Pulmonary artery endothelial cell (primary cell): ENCODE measurements at places on chromosomes 16 and 17. TPM values are rescaled to one million over a fixed set of nuclear protein-coding genes. Genes with fewer than 3 reads are reported as not detected.

Gene RNF43
- total RNA-seq, result 0.11 and 0.13 TPM in 2 replicates

Gene DHRS7C
- not detected in 2 replicates for total RNA-seq

Gene GSDMA
- total RNA-seq, result not detected in 2 replicates

DNA sequence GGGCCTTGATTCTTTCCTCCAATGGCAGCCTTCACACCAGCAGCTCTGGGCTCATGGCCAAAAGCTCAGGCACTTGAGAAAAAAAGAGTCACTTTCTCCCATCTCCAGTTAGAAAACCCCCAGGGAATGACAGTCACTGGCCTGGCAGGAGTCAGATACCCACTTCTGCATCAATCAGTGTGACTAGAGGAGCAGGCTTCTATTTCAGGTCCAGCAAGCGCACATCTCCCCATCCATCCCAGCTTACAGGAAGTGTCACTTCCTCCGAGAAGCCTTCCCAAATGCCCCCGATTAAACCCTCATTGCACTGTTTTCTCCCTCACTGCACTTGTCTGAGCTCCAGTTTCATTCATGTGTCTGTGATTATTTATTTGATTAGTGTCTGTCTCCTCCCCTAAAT is 30.4 kb upstream of the CCL1 start:
- DNase-seq, result no peak

- DNase-seq, result no peak
These were observed 16.7 kb downstream of the SOCS3 start for GRCh38 chr17:78343187-78343542.

GRCh38 chr17:66677201-66677981 is 157.5 kb upstream of the CACNG5 start:
- no peak for DNase-seq

GRCh38 chr17:56740481-56740880 is 93.2 kb downstream of the C17orf67 start:
- DNase-seq, result no peak

- no peak for DNase-seq
These were observed 26.5 kb upstream of the ADGRG1 start for GRCh38 chr16:57601801-57602478.

DNA sequence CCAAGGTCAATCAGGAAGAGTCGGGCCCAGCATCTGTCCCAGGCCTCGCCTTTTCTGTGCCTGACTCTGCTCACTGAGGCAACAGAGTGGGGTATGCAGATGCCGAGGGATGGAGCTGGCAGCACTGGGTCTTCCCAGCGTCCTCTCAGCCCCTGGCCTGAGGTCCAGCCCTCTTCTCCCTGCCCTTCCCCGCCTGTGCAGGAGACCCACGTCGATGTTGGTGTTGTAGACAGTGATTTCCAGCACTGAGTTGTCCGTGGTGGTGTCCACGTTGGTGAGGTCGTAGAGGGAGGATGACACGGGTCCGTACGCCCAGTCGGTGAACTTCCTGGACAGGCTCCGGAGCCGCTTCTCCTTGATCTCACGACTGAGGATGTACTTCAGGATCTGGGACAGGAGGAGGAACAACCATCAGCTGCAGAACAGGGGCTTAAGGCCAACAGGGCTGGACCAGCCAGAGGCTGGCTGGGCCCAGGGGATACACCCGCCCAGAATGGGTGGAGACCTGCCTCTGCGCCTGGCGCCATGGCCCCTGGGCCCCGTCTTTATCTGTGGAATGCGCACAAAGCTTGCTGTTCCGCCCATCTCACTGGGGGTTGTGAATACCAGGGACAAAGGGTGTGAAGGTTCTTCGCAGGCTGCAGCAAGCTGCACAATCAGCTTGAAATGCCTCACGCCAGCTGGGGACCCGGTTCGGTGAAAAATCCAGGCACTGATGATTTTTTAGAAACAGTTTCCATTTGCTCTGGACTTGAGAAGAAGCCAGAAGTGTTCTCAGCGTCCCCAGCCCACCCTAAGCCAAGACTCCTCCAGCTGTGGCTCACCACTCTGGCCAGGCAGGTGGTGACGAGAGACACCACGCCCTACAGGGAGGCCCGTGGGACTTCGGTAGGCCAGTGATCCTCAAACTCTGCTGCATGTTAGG is 27.5 kb downstream of the TRPV3 start:
- no peak for DNase-seq

- no peak for DNase-seq
These were observed 269.8 kb downstream of the C16orf95 start for GRCh38 chr16:87047221-87048037.
